ENCODE measurements at places on chromosomes 4 and X.
A peak's percentile ranks its signal among the peaks of the same experiment; 100 is the strongest.

GRCh38 chrX:147911192-147912022, at the start of gene FMR1:
FMR1 (plus strand) TSS chrX:147911919; CDS start chrX:147912180, 261 bp downstream.
- peak; percentile 96 for DNase-seq

DNA sequence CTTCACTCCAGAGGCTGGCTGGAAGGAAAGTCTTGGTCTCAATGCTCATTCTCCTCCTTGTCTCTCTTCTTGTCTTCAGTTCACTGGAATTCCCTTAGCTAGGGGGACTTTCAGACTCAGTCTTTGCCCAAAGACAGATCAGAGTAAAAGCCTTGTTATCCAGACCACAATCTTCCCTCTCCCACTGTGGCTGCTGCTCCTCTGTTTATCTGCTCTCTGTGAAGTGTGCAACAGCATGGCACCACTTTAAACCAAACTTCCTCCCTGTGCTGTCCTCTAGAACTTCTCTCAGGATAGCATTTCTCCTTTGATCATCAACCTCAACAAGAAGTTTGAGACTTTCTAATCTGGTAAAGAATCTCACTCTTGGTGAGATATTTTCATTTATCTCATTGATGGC, 530.1 kb upstream of the SLIT2 start:
- no peak for DNase-seq

DNA sequence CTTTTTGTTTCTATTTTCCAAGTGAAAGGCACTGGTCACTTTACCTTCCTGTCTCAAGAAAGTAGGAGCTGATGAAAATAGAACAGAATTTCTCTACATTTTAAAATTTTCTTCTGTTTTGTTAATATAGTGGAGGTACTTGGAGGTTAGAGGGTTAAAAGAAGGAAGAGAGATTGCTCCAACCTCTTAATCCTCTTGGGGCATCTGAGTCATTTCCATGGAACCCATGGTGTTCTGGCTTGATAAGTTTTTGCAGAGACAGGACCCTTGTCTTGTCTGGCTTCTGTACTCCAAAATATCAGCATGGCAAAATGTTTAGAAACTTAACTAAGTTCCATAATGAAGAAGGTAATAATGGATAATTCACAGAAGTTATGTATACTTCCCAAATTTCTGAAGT, 727.2 kb downstream of the C4orf33 start:
- no peak for DNase-seq

- no peak for DNase-seq
These were observed 21.7 kb downstream of the TMEM184C start for GRCh38 chr4:147638942-147639341.

DNA sequence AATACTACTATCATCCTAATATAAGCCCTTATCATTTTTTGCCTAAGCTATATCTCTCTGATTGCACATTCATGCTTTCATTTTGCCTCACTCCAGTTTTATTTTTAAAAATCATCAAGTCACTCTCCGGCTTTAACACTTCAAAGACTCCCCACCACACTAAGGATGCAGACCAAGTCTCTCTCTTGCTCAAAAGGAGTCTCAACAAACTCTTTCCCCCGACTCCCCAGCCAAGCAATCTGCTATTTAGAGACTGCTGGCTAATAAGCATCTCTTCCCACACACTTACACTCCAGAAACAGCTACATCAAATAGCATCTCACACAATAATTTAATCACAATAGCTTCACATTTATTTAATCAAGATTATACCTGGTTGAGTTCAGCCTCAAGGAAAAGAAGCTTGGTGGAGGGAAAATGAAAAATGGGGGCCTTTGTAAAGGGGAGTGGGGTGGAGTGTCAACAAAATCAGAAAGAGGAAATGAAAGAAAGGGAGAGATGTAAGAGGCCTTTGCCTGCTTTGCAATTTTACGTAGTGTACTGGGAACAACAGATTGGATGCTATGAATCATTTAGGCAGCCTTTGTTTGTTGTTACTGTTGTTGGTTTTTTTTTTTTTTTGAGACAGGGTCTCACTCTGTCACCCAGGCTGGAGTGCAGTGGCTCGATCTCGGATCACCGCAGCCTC, 104.1 kb upstream of the MCF2 start:
- DNase-seq = no peak

DNA sequence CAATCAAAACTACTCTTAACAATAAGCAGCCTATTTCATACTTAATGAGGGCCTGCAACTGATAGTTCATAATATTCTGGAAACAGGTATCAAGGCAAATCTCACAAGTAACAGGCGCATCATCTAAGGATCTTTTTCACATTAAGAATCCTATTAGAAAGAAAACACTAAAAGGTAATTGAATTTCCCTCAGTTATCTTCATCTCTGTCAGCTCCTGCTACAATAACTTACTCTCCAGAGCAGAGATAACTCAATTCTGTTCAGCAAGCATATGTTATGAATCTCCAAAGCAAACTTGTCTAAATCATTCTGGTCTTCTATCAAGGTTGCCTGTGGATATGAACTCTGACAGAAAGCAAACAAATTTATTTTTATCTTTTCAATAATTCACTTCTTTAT, 126.1 kb downstream of the MAB21L2 start:
- DNase-seq = peak; percentile 13

DNA sequence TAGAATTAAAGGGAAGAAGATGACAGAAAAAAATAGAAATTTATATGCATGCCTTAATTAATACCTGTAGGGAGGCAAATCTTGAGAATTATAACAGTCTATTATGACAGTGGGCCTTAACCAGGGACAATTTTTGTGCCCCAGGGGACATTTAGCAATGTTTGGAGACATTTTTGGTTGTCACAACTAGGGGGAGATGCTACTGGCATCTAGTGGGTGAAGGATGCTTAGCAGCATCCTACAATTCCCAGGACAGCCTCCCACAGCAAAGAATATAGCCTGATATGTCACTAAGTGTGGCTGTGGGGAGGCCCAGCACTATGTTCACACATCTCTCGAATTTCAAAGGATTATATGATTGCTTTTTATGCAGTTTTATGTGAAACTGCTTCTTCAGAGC, 10.5 kb downstream of the GPR82 start:
- no peak for DNase-seq

GRCh38 chr4:119894650-119895208, 171.9 kb downstream of the MAD2L1 start:
- no peak for DNase-seq

GRCh38 chr4:87749883-87750282, 49.5 kb upstream of the IBSP start:
- no peak for DNase-seq

DNA sequence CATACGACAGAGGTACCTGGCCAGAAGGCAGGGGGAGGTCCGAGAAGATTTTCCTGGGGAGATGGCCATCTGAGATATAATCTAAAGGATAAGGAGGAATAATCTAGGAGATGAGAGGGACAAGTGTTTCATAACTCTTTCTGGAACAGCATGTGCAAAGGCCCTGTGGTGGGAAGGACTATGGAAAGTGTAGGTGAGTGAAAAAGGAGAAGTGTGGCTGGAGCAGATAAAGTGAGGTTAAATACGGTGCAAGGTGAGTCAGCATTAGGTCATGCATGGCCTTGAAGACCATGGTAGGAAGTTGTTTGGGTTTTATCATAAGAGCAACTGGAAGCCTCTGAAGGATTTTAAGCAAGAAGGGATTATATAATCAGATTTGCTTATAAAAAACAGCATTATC, 34.6 kb upstream of the MTM1 start:
- DNase-seq = no peak

All from brain (organoid and tissue), 16 donors.